GF-D8 (cell line): ENCODE measurements at places on chromosomes 1 and 21.

DNA sequence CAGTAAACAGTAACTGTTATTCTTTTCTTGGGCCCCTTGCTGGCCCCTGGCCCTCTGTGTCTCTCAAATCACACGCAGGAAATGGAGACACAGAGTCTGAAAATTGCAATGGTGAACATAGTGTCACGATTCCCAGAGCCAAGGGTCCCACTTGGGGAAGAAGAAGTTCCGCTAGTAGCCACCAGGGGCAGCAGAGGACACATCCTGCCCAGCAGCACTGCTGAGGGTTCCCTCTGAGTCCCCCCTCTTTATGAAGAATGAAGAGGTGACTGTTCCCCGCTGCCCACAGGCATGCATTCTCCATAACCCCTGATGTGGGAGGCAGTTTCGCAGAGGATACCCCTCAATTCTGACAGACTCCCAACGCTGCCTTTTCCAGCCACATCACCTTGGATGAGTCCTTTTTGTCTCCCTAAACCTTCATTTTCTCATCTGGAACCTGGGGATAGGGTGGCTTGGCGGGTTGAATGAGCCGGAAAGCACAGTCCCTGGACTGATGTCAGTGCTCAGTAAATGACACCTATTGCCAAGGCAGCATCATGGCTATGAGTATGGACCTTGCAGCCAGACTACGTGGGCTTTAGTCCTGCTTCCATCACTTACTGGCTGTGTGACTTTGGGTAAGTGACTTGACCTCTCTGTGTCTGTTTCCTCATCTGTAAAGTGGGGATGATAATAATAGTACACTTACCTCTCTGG lies 238.0 kb upstream of the TMEM51 start:
- no peak for DNase-seq

DNA sequence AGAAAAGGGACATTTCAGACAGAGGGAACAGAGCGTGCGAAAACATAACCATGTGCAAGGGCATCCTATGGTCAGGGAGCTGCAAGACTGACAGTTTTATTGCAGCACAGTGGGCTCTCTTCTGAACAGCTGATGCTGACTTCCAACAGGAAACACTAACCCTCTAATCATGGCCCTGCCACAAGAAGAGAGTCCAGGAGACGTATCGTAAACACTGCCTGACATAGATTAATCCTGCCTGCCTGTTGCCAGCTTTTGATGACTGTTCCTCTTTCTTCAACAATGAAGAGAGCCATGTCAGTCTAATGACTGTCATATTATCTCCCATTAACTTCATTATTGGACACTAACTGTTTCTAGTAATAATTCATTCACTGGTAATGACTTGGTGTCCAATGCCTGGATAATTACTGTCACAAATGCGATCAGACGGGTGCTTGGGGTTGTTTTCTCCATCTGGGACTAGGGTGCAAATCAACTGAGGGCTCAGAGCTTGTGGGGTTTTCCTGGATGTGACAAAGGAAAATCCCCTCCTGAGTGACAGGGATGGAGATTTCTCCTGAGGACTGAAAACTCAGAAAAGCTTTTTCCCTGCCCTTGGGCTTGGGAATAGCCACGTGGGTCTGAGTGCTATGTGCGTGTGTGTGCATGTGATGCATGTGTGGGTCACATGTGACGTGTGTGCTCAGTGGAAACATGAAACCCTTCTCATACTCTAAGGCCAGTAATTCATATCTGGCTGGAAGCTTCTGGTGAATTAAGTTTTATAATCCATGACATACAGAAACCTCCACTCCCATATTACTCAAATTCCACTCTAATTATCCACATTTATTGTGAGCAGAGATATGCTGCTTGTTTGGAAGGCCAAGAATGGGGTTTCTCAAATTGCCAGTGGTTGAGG lies 144.0 kb upstream of the PLXNA2 start:
- DNase-seq, result no peak

- DNase-seq, result peak; percentile 19
Measured at GRCh38 chr1:33361532-33362235, 40.8 kb upstream of the A3GALT2 start.

DNA sequence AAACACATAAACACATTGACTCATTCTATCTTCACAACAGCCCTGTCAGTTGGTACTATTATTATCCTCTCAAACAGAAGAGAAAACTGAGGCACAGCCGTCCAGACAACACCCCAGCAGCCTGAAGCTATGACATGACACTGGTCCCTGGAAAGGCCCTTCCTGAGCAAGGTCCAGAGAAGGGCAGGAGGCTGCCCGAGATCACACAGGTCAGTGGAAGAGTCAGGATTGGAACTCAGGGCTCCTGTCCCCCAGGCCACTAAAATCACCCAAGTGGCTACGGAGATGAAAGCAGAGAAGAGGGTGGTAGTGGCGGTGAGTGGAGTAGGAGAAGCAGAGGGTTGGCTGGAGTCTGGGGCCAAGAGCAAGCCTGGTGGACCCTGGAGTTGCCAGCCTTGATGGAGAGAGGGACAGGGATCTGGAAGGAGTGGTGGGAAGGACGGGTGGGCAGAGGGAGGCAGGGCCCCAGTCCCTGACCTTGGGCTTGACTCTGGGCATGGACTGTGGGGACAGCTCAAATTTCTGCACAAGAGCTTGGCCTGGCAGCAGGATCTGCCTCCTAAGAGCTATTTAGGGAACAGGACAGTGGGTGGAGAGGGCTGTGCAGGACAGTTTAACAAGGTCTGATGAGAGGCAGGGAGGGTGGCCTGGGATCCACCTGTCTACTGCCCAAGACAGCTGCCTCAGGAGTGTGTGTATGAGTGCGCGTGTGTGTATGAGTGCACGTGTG lies 15.8 kb downstream of the MYOM3 start:
- no peak for DNase-seq

DNA sequence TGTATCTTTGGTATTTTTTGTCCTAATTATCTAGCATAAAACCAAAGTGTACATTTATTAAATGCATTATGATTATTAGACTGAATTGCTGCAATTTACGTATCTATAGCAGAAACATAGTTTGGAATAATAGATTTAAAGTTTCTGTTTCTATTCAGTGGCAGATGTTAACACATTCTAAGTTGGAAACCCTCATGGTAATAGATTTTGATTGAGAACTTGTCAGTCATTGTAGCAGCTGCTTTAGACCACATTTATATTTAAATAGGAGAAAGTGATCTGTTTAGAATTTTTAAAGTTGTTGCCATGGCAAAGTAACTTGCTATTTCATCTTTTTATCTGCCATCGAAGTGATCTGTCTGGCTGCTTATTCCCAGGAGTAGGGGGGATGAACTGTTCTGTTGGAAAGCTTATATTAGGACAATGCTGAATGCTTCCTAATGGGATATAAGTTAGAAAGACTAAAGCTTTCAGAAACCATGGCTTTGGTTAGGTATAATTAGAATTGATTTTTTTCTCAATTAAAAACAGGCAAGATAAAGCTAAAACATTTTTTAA lies 61.6 kb downstream of the HS2ST1 start:
- no peak for DNase-seq

DNA sequence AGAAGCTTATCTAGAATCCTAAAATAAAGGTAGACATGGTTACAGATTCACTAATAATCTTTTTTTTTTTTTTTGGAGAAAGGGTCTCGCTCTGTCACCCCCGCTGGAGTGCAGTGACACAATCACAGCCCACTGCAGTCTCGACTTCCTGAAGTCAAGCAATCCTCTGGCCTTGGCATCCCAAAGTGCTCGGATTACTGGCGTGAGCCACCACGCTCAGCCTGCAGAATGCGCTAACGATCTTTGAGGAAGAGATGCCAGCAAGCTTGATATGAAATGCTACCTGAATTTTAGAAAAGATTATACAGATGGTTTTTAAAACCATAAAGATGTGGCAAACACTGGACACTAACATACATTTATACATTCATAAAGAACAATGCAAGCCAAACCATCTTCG lies 4.1 kb upstream of the GNPAT start:
- DNase-seq, result no peak

GRCh38 chr1:20165522-20165951 lies 20.4 kb upstream of the UBXN10 start:
- DNase-seq, result no peak

DNA sequence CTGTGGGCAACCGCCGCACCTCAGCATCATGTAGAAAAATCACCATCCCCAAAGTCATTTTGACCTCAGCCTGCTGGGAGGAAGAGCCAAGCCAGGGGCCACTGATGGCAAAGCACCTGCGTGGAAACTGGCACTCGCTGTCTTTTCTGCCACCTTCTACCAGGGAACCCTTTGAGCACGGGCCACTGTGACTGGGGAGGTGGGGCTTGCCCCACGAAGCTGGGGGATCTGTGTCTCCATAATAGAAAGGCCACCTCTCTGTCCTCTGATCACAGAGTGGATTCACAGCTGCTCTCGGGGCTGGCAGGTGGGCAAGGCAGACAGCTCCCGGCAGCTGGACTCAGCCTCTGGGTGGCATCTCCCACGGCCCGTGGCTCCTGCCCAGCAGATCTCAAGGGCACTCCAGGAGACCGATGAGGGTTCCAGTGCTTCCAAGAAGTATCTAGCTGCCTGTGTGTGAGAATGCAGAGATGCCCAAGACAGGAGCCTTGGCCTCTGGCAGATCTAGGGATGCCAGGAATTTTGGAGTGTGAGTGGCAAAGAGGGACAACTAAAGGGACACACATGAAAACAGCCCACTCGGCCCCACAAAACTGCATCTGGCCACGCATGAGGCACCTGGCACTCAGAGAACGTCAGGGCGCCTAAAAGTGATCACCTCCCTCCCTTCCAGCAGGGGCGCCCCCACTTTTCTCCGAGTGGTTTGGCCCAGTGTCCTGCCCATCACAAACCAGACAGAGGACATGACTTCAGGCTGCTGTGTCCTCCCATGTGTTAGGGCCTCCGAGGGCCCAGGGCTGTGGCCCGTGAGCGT lies 102.6 kb downstream of the PDE9A start:
- DNase-seq, result no peak
